ENCODE measurements at places on chromosomes 4 and X. TPM values are rescaled to one million over a fixed set of nuclear protein-coding genes. Genes with fewer than 3 reads are reported as not detected.
A peak's percentile ranks its signal among the peaks of the same experiment; 100 is the strongest.

- H3K4me1 ChIP-seq: peaks cover 3% of the 10 kb centered on the region
- H3K27me3 ChIP-seq: no peaks in the 10 kb centered on the region
- no peak overlapping the region for H3K4me3 ChIP-seq
- no peak for DNase-seq
- H3K36me3 ChIP-seq: peaks cover 54% of the 10 kb centered on the region
Measured at GRCh38 chr4:152810715-152811287, 31.0 kb downstream of the ARFIP1 start.

DNA sequence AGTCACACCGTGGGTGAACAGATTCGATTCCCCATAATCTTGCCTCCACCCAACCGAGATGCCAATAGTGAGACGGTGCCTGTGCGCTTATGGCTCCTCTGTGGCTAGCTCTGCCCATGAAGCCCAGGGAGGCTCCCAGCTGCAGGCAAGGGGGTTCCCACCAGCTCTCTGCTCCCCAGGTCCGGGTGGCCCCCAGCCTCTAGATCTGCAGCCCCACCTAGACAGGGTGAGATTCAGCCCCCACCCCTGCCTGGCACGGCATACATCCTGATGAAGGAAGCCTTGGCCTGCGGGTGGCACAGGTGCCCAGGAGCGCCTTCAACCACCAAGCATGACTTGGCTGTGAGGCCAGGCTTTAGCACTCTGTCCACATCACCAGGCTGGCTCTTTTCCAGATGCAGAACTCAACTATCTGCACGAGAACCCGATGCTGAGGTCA is 40.6 kb downstream of the WDR1 start:
- H3K27me3 ChIP-seq: no peaks in the 10 kb centered on the region
- H3K27ac ChIP-seq: no peak overlapping the region
- no peak for DNase-seq
- H3K4me3 ChIP-seq: no peak overlapping the region
- H3K36me3 ChIP-seq: peaks cover 41% of the 10 kb centered on the region

DNA sequence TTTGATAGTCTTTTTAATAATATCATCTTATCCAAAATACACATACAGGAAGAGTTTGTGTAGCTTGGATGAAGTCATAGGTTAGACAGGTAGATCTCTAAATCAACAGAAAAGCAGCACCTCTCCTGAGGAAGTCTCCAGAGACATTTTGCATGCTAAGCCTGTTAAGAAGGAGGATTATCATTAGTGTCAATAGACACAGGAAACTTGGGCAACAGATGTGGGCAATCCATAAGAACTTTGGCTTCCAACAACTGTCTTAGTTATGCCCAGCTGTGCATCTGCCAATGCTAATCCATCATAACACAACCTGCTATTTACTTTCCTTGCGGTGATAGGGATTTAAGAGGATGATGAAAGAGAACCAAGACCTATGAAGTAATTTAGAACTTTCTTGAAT is 1052.6 kb downstream of the RPA4 start:
- no peaks in the 10 kb centered on the region for H3K27me3 ChIP-seq
- no peaks in the 10 kb centered on the region for H3K36me3 ChIP-seq
- no peak overlapping the region for H3K27ac ChIP-seq
- no peak overlapping the region for H3K4me3 ChIP-seq
- H3K4me1 ChIP-seq: peaks cover 7% of the 10 kb centered on the region
- DNase-seq: no peak

DNA sequence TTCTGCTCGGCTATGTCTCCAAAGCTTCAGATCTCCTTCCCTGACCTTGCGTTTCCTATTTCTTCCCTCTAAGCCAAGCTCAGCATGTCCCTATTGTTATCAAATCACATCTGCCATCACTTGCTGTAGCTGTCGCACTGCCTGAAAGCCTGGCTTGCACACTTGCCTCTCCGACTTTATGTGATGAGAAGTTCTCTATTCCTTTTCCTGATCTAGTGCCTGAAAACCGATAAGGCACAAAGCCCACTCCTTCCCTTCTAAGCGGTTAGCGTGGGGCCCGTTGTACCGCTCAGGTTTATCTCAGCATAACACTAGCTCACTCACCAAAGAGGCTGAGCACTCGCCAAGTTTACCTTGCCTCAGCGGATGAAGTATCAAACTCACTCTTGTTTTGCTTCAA is 816 bp downstream of the NMU start:
- peak overlapping the region; percentile 73 for H3K4me3 ChIP-seq
- peaks cover 2% of the 10 kb centered on the region for H3K36me3 ChIP-seq
- H3K4me1 ChIP-seq: peaks cover 24% of the 10 kb centered on the region
- no peak overlapping the region for H3K27ac ChIP-seq
- no peak for DNase-seq
- H3K27me3 ChIP-seq: peaks cover 53% of the 10 kb centered on the region

DNA sequence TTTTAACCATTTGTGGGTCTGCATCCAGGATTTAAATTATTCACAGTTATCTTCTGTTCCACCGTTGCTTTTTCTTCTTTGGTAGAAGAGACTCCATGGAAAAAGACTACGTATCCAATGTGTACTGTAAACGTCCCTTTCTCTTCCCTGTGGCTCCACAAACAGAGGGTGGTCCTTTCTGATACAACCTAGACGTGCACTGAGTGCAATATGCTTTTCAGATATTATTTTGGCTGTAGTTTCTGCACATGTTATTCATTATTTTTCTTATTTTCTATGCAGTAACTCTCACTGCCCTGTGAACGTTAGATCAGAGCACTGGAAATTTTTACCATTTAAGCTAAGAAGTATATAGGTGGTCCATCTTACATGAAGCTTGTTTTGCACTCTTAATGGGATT is 72.7 kb downstream of the SHISA3 start:
- H3K4me1 ChIP-seq: peaks cover 1% of the 10 kb centered on the region
- DNase-seq: no peak
- no peak overlapping the region for H3K27ac ChIP-seq
- H3K27me3 ChIP-seq: no peaks in the 10 kb centered on the region

DNA sequence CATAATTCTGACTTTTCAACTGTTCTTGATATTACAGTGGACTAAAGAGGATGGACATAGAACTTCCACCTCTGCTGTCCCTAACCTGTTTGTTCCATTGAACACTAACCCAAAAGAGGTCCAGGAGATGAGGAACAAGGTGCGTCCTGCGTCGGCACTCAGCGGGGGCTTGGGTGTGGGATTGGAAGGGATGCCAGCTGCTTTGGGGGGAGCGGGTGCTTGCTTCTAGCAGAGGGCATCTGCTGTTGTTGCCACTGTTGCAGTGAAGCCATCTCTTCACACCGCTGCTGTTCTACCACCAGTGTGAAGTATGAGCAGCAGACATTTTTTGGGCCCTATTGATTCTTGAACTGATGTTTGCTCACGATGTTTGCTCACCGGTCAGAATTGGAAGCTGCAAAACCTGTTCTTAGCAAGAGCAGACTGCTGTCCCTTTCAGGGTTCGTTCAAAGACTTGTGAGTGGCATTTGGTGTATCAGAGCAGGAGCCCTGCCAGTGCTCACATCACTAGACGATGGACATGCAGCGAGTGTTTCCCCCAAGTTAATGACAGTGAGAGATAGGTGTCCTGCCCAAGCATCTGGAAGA is 55.4 kb downstream of the NOP14 start:
- no peak overlapping the region for H3K27ac ChIP-seq
- no peaks in the 10 kb centered on the region for H3K27me3 ChIP-seq
- no peak for DNase-seq
- H3K36me3 ChIP-seq: peaks cover 48% of the 10 kb centered on the region
- no peaks in the 10 kb centered on the region for H3K4me1 ChIP-seq

DNA sequence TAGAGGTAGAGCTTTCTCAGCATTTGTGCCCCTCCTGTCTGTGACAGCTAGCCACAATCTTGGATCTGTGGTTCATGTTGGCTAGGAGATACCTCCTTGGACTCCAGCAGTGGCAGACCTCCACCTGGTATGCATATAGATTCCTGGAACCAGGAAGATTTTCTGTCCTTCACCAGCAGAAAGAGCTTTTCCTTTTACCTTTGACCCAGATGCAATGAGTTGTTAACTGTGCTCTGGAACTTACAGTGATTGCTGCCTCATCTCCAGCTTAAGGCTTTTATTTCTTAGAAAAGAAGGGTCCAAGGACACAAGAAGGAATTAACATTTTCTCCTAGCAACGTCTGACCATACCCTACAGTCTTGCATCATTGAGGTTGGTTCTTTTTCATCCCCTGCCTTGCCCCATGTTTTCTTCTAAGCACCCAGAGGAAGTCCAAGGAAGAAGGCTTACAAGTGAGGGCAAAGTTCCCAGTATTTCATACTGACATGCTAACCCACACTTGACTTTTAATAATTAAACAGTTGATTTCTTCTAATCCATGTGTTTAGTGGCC is 217.1 kb upstream of the ARHGAP24 start:
- H3K36me3 ChIP-seq: peaks cover 2% of the 10 kb centered on the region
- H3K4me3 ChIP-seq: no peak overlapping the region
- H3K27ac ChIP-seq: no peak overlapping the region
- DNase-seq: no peak
- peaks cover 10% of the 10 kb centered on the region for H3K27me3 ChIP-seq

GRCh38 chr4:142358656-142359055 is 487.4 kb downstream of the INPP4B start:
- H3K27me3 ChIP-seq: no peaks in the 10 kb centered on the region
- H3K4me3 ChIP-seq: no peak overlapping the region
- no peak for DNase-seq
- H3K27ac ChIP-seq: no peak overlapping the region
- H3K4me1 ChIP-seq: peaks cover 41% of the 10 kb centered on the region

- no peaks in the 10 kb centered on the region for H3K36me3 ChIP-seq
- peak overlapping the region; percentile 71 for H3K4me3 ChIP-seq
- peaks cover 89% of the 10 kb centered on the region for H3K27me3 ChIP-seq
- DNase-seq: no peak
Measured at GRCh38 chr4:13547485-13548041, 3.3 kb upstream of the NKX3-2 start.

DNA sequence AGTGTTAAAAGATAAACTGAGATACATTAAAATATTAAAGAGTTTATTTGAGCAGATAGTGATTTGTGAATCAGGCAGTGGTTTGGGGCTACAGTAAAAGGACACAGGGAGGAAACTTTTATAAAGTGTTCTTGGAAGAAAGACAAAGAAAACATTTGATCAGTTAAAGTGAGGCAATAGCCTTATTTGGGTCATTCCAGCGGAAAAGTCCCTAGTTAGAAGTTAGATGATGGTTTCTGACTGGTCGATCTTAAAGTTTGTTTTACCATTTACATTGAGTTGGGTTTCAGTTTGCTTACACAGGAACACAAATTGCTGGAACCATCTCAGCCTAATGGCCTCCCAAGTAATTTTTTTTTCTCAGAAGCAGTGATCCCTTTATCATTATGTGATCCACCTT is 69.7 kb downstream of the PPP1R2C start:
- H3K4me1 ChIP-seq: no peaks in the 10 kb centered on the region
- DNase-seq: no peak
- no peaks in the 10 kb centered on the region for H3K36me3 ChIP-seq
- H3K27ac ChIP-seq: no peak overlapping the region
- H3K27me3 ChIP-seq: no peaks in the 10 kb centered on the region
- no peak overlapping the region for H3K4me3 ChIP-seq

DNA sequence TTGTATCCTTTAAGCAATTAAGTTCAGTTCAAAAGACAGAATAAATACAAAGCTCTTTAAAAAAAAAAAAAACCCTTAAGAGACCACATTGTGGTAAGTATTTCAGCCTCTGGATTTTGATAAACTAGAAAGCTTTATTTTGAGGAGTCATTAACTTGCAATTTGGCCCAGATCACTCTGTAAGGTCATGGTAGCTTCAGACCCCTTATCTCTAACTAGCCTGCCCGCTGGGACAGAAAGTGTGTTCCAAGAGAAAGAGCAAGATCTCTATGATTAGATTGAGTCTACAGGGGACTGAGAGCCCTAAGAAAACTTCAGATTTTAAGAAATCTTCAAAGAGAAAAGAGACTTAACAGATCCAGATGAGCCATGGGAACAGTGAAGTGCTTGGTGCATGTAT is 45.6 kb downstream of the GALNT7 start:
- H3K4me3 ChIP-seq: no peak overlapping the region
- DNase-seq: no peak
- H3K27ac ChIP-seq: peak overlapping the region; percentile 4
- peaks cover 45% of the 10 kb centered on the region for H3K4me1 ChIP-seq
- no peaks in the 10 kb centered on the region for H3K27me3 ChIP-seq

DNA sequence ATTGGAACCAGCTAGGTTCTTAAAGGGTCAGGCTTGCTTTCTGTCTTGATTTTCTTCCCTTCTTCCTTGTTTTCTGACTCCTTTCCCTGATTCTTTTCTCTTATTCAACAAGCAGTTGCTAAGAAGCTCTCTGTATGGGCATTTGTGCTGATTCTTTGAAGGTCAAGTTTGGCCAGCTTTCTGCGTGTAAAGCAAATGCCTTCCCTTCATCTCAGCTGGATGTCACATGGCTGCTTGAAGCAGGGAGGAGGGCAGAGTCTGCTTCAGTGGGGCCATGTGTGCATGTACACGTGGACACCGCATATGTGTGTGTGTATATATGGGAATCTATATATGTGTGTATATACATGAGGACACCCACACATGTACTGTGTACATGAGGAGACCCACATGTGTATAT is 139.9 kb upstream of the ATP6AP2 start:
- H3K27me3 ChIP-seq: no peaks in the 10 kb centered on the region
- no peak overlapping the region for H3K27ac ChIP-seq
- no peaks in the 10 kb centered on the region for H3K36me3 ChIP-seq
- no peak overlapping the region for H3K4me3 ChIP-seq

DNA sequence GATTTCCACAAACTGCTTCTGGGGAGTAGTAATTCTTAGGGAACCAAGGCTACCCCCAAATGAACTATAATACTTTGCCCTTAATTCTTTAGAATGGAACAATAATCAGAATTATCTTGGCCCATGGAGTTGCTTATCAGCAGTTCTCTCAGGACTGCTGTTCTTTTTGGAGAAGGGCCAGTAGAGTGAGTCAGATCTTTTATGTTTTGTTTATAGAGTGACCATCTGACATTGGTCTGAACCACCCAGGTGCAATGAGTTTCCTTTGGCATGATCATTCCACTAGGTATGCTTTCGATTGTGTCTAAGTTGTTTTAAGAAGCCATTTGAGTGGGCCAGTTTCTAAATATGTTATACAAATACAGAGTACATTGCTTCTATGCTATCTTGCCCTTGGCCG is 31.8 kb downstream of the PRRG1 start:
- no peak overlapping the region for H3K4me3 ChIP-seq
- no peak for DNase-seq
- H3K27me3 ChIP-seq: no peaks in the 10 kb centered on the region
- no peak overlapping the region for H3K27ac ChIP-seq

DNA sequence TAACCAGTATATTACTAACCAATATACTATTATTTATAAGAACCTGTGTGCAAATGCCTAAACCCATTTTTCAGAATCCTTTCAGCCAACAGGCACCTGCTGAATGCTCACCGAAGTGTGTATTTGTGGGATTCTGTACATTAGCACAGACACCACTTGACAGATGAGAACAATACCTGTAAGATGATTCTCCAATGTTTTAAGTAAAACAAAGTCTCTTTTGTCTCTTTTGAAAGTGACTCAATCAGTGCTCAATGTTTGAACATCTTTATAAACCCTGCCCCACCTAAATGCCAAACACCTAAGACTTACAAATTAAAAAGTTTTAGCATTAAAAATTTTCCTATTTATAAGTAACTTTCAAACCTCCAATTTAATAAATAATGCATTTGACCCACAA is 763 bp downstream of the ASB9 start:
- no peak overlapping the region for H3K27ac ChIP-seq
- H3K27me3 ChIP-seq: no peaks in the 10 kb centered on the region
- DNase-seq: no peak
- no peak overlapping the region for H3K4me3 ChIP-seq
- H3K36me3 ChIP-seq: no peaks in the 10 kb centered on the region

Gene CXCL10
- total RNA-seq: 0.44 TPM

Gene ERVMER34-1
- total RNA-seq: 3.7 TPM

Gene CXCL8
- 8.8 TPM for total RNA-seq

Gene SEPSECS
- total RNA-seq: 9.2 TPM

Gene PDZD11
- total RNA-seq: 32.5 TPM

Gene UGT2A1
- not detected for total RNA-seq

Gene GPRASP1
- total RNA-seq: 9.6 TPM

Gene SLAIN2
- total RNA-seq: 62.9 TPM
